Activated CD4-positive, alpha-beta T cell treated with anti-CD3 and anti-CD28 coated beads, Interleukin-2, amount 50 U/mL, for 16 hours (primary cell): ENCODE measurements at places on chromosomes 3 and 15.

DNA sequence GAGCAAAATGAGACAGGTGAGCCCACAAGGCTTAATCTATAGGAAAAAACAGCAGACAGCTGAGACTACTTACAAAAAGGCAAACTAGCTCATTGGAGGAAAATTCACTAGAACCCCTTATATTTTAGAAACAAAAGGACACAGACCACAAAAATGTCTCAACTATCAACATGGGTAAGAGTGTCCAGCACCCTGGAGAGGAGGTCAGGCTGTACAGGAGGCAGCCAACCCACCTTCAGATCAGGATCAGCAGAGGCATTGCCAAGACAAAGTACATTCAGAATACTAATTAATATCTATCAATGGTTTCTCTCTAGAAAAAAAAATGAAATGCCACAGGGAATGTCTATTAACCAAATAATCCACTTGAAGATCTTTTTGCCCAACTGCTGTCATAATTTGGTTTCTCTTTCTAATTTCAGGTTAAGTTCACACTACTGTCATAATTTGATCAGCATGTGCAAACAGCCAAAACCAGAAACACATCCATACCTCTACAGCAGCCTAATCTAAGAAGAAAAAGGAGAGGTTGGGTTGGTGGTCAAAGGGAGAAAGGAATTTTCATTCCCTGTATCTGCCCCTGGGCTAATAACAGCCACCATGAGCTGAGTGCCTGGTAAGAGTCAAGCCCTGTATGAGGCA, 26.0 kb upstream of the THBS1 start:
- DNase-seq, result no peak

DNA sequence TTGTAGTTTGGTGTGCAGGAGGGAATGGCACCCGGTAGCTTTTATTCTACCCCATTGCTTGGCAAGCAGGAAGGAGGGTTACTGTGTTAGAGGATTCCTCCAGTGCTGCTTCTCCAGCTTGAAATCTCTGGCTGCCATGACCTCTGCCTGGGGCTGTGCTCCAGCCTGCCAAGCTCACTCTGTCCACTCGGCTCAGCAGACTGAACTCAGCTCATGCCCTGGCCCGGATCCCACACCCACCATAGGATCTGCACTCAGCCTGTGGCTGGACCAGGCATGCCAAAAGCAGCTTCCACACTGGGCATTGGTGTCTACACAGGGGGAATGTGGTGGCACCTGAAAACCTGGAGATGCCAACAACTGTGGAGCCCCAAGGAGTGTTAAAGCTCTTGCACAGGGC, 26.3 kb downstream of the CLDN16 start:
- no peak for DNase-seq

GRCh38 chr3:167992381-167992780, 103.3 kb downstream of the GOLIM4 start:
- DNase-seq, result no peak

GRCh38 chr15:66066481-66066880, 187.1 kb downstream of the MEGF11 start:
- no peak for DNase-seq

DNA sequence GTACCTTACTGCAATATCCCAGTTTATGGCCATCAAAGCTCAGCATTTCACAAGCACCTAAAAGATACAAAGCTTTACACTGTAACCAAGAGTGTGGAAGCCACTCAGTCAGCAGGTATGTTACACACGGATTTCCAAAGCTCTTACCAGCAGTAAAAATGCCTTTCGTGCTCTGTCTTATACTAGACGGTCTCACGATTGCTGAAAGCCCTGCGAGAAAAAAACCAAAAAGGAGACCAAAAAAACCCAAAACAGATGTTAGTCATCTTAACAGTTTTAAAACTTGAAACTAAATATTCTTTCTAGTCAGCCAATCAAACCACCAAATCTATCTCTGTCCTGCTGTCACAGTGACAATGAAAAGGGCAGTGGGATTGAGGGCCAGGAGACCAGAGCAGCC, 39.0 kb downstream of the TAMM41 start:
- DNase-seq, result no peak

- no peak for DNase-seq
These were observed 672.0 kb downstream of the PLOD2 start for GRCh38 chr3:145489011-145489410.

DNA sequence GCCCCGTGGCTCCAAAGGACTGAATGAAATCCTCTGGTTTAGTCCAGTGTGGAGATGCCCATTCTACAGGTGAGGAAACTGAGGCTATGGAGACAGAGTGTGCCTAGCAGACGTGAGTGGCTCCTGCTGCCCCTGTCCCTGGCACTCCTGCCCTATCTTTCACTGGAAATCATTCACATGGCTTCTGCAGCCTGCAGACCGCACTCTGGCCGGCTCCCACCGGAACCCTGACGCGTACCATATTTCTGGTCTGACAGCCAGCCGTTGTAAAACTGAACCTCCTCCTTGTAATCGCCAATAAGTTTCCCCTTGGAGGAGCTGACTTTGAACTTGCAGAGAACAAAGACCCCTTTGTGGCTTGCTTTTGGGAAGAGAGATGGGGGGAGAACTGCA, 136.5 kb downstream of the CHSY1 start:
- no peak for DNase-seq

DNA sequence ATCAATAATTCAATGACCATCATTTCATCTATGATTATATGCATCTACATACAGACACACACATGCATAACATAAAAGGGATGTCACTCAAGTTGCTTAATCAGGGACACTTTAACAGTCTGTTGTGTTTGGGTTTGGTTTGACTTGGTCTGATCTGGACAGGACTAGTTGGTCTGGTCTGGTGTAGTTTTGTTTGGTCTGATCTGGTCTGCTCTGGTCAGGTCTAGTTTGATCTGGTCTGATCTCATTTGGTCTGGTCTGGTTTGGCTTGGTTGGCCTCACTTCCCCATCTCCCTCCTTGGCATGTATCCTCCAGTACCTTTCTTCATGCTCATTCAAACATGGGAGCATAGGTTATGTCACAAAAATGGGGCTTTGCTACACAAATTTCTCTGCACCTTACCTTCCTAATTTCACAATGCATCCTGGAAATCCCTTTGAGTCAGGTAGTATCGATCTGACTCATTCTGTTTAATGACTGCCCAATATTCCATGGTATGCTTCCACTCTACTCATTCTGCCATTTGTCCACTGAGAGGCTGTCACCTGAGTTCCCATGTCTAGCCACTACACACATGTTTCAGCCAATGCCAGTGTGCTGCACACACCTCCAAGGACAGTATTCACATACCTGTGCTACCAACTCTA, 73.0 kb upstream of the TPM1 start:
- DNase-seq, result no peak

DNA sequence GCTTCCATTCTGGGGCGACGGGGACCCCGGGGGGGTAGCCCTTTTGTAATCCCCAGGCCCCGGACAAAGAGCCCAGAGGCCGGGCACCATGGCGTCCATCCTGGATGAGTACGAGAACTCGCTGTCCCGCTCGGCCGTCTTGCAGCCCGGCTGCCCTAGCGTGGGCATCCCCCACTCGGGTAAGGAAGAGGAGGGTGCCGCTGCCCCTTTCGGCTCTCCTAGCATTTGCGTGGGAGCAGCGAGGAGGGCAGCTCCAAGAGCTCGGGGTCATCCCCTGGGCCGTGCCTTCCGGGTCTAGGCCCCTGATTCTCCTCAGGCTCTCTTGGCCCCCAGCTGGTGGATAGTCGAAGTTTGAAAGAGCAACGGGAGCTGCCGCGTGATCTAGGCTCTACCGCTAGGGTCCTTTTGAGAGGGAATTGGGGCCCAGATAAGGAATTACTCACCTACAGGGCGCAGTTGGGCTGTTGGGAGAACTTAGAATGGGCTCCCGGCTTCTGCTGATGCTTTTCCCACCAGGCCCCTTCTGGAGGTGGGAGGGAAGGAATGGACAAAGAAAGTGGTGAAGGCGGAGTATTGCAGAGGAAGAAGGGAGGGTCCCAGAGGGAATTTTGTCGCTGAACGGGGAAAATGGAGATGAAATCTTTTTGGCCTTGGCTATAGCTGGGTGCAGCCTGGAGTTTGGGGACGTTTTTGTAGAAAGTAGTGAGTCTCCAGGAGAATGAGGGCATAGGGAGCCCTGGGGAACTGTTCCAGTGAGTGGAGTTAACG, 615 bp downstream of the VPS18 start:
- peak; percentile 69 for DNase-seq

GRCh38 chr3:55296791-55297190, 190.3 kb downstream of the WNT5A start:
- no peak for DNase-seq

DNA sequence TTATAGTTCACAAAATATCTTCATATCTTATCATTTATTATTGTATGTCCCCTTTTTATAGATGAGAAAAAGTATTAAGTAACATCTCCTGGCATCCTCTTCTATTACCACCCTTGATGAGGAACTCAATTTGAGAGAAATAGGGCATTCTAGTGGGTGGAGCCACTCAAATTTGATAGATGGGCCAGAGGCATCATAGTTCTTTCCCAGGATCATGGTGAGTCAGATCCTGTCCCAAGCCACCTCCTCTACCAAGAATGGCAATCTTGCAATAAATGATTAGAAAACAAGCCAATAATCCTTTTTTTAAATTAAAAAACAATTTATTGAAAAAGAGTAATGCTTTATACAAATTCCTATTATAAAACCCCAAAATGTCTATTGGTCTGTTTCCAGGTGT, 16.8 kb downstream of the CLDN1 start:
- no peak for DNase-seq

GRCh38 chr3:135667061-135667460, 298.5 kb upstream of the PPP2R3A start:
- no peak for DNase-seq

DNA sequence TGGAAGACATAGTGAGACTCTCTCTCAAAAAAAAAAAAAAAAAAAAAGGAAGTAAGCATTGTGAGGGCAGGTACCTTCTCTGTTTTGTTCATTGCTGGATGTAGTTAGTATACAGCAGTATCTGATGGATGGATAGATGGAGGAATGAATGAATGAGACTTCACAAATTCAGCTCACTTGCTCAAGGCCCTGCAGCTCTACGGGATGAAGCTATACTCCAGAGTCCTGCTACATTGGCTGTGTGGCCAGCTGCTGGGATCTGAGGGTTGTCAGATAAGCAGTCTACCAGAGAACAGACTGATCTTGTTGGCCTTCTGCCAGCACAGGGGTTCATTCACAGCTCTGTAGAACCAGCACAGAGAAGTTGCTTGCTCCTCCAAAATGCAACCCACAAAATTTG, 35.0 kb downstream of the MLH1 start:
- DNase-seq, result no peak

GRCh38 chr3:59249004-59249403, 199.2 kb upstream of the CFAP20DC start:
- DNase-seq, result no peak

DNA sequence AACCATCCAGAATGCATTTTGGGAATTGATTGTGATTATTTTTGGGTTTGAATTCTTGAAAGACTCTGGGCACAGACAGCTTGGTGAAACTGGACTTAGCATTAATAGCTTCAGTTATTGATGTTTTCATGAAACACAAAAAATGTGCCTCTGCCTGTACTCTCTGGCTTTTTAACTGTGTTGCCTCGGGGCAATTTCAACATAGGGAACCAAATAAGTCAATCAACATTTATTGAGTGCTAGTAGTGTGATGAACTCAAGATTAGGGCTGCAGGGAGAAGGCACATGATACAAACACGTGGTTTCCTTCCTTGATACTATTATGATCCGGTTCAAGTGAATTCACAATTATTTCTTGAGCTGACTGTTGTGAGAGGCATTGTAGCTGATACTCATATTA, 50.8 kb downstream of the UNC13C start:
- DNase-seq, result no peak

DNA sequence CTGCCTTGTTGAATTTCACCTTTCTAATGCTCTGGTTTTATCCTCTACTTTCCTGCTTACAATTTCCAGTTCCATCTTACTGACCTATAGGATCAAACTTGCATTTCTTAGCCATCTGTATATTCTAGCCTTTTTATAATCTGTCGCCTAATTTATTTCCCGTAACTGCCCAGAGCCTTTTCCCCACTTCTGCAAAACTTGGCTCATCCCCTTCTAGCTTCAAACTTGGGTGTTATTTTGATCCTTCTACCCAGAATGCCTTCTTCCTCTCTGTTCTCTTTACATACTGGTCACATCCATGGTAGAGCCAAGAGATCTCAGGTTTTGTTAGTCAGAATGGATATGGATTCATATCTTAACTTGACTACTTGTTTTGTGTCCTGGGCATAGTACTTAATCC, 2.6 kb downstream of the SACM1L start:
- DNase-seq, result no peak

DNA sequence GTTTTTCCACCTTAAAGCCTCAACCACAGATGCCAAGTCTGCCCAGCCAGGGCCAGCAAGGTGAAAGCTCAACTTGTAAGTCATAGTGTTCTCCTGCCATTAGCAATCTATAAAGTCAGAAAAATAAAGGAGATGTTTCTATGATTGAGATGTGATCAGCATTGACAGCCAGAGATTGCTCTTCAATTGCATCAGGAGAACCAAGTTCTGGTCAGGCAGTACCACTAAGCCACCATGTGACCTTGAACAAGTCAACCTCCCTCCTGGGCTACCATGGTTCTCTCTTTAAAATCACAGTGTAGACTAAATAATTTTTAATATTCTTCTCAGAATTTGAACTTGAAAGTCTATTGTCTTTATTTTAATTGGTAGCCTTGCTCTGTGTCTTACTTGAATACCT, 220.3 kb upstream of the HES1 start:
- no peak for DNase-seq

GRCh38 chr3:81289676-81290075, 471.8 kb downstream of the GBE1 start:
- no peak for DNase-seq

- DNase-seq, result no peak
These were observed 590 bp upstream of the TRIM71 start for GRCh38 chr3:32817257-32817557.

GRCh38 chr15:39578851-39579486, 1.9 kb upstream of the THBS1 start:
- no peak for DNase-seq

- no peak for DNase-seq
These were observed 44.4 kb upstream of the SPTSSB start for GRCh38 chr3:161415506-161416231.

DNA sequence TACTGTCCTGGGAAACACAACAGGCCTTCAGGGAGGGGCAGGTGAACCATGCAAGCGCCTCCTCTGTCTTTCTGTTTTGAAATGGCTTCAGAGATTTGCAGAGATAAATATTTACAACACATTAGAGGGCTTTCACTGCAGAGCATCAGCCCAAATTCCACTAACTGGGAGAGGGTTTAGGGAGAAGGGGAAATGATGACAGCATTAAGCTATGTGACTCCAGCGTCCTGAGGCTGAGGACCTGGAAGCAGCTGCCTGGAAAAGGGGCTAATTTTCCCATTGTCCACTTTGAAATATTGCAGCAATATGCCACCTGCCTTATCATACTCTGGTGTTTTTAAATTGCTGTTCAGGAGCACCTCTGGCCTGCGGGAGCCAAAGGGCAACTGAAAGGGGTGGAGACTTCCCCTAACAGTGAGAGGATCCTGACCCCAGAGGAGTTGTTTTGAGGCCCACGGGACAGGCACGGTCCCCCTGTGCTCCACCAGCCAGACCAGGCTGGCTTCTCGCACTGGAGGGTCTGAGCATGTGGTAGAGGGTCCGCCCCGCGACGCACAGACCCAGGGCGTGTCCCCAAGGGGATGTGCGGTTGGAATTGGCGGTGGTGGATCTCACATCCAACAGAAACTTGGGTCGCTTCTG, 110.6 kb downstream of the XXYLT1 start:
- DNase-seq, result no peak
